Esophagus squamous epithelium (tissue), 5 donors: ENCODE measurements at places on chromosomes 16 and 17.

- DNase-seq = no peak
Observed at GRCh38 chr17:37083456-37083855, 134.7 kb downstream of the AATF start.

DNA sequence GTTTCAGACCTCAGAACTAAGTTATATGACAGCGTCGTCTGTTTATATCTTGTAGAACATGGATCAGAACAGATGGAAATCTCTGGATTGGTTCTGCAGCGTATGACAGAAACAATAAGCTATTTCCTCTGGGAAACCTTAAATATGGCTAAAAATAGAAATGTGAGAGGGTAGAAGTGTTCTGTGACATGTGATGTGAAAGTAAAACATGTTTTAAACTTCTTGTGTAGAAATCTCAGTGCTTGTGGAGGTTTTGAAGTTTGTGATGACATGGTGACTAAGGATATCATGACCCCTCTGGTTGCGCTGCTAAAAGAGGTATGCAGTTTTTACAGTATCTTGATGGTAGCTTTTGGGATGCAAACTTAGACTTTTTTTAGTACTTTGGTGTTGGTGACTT is 2.8 kb downstream of the HEATR3 start:
- no peak for DNase-seq

DNA sequence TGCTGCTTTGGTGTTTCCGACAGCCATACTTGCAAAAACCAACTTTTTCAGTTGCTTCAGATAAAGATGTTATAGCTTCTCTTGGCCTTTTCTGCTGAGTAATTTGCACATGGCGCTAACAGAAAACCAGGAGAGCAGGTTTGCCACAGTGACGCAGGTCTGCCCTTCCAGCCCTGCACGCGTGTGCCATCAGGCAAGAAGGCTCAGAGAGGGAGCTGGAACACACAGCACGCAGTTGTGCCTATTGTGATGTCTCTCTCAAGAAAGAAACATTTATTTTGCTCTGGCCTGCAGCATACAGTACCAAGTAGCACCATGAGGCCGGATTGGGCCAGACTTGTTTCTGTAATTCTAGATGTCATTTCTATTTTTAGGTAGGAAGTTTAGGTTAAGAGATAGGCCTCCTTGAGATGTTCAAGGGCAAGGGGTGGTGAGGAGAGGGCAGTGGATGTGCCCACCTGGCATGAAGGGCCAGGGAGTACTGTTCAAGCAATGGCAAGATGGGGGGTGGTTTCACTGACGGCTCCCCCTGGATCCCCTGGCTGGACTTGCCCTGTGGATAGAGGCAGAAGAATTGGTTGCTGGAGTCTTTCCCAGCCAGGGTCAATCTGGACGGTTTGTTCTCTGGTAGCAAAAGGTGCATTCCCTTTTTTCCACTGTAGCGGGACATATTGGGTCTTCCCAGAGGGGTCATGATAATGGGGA is 1.9 kb downstream of the CBX2 start:
- DNase-seq = no peak

- DNase-seq = no peak
Observed at GRCh38 chr16:87816507-87817100, 50.8 kb upstream of the KLHDC4 start.

GRCh38 chr16:47408491-47408890 is 52.4 kb downstream of the ITFG1 start:
- no peak for DNase-seq

DNA sequence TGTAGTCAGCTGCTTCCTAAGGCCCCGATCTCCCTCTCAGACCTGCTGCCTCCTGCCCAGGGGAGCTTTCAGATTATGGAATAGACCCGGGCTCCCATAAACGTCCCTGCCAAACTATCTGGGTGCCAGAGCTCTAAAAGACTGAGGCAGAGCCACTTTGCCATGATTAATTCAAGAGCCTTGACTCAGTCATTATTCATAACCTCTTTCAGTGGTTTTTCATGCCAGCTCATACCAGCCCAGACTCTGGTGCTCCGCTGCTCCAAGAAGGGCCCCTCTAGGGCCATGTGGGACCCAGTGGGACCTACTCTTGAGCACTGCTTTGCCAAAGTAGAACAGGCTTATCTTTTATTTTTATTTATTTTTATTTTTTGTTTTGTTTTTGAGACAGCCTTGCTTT is 23.9 kb downstream of the DNAI2 start:
- no peak for DNase-seq

DNA sequence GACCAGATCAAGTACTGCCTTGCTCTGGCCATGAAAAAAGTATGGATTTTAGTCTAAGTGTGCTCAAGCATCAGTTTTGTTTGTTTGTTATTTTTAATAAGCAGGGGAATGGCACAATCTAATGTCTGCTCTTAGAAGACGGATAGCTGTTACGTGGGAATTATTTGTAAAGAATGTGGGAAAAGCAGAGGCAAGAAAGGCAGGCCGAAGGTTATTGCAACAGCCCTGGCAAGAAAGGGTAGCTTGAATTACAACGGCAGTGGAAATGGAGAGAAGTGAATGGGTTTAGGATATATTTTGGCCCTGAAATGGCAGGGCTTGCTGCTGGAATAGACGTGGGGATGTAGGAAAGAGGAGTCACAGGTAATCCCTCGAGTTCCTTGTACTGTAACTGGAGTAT is 987 bp upstream of the HASPIN start:
- DNase-seq = no peak

DNA sequence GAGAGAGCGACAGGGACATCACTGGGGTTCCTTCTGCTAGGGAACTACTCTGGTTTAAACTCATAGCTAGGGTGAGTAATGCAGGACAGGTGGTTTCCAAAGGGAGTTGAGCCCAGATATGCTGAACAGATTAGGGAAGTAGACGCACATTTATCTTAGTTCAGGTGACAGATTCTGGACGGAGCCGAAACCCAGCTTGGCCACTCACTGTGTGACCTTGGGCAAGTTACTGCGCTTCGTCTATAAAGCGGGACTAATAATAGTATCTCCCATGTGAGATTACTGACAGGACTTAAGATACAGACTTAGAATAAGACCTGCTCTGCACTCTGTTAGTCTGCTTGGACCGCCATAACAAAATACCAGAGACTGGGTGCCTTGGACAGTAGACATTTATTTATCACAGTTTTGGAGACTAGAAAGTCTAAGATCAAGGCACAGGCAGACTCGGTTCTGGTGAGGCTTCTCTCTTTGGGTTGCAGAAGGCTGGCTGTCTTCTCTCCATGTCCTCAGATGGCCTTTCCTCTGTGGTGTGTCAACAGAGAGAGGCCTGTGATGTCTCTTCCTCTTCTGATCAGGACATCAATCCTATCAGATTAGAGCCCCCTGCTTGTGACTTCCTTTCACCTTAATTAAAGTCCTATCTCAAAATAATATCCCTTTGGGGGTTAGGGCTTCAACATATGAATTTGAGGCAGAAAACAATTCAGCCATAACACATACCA is 12.1 kb downstream of the SCNN1G start:
- DNase-seq = no peak

- DNase-seq = no peak
Observed at GRCh38 chr16:22385196-22385595, 10.8 kb upstream of the CDR2 start.

DNA sequence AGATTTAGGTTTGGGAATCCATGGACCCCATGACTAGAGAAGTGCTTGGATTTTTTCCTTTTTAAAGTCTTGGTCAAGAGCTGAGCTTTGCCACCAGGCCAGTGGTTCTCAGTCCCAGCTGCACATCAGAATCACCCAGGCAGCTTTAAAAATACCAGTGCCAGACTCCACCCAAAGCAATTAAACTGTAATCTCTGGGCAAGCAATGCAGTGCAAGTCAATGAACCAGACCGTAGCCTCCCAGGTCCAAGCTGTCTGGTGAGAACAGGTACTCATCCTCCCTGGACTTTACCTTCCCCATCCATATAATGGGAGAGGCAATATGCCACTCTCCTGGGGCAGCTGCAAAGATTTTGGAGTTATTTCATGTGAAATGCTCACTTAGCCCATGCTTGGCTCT is 223.1 kb upstream of the CDH5 start:
- DNase-seq = no peak

GRCh38 chr17:81050645-81051625 is 16.0 kb downstream of the BAIAP2 start:
- DNase-seq = no peak

DNA sequence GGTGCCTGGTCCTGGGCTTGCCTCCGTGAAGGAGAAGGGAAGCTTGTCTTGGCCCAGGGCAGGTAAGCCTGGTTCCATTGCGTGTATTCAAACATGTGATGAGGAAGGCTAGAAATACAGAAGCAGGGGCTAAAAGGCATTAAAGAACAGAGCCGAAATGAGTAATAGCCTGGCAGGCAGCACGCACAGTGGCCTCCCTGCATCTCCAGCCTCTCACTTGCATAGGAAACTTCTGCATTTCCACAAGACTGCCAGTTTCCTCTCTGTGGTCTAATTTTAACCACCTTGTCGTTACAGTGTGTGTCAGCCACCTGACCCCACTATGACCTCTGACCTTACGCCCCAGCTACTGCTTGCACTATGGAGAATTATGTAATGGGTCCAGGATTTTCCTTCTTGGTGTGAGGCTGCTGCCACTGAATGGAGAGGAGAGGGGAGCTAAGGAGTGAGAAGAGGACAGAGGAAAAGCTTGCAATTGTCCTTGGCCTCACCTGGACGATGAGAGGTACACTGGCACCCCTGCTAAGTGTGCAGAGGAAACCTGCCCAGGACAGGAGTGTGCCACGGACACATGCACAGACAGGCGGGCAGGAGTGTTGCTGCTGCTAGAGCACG is 32.8 kb downstream of the HIC1 start:
- DNase-seq = no peak

DNA sequence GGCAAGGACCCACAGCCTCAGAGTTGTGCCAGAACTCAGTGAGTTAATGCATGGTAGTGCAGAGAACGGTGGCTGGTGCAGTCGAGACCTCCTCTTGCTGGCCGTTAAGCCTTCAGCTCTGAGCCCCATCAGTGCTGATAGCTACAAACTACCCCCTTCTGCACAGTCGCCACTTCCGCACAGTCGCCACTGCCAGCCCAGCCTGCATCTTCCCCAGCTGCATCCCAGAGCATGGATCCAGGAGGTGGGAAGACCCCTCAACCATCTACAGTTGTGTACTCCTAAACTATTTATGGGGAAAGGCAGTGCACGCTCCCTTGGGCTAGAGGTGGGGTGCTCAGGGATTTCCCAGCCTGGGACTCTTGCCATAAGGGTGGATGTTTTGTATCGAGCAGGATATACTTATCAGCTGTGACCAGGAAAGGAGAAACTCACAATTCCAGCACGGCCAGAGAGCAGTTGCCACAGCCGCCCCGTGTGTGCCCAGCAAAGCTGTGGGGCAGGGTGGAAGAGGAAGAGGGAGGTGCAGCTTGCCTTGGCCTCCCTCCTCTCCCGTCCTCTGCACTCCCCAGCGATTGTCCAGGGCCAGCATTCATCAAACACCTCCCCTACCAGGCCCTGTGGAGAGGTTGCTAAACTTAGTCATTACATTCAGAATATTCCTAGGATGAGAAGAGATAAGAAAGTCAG is 49.5 kb upstream of the CMIP start:
- DNase-seq = no peak

- DNase-seq = no peak
Observed at GRCh38 chr16:58037365-58038057, 12.0 kb downstream of the MMP15 start.

DNA sequence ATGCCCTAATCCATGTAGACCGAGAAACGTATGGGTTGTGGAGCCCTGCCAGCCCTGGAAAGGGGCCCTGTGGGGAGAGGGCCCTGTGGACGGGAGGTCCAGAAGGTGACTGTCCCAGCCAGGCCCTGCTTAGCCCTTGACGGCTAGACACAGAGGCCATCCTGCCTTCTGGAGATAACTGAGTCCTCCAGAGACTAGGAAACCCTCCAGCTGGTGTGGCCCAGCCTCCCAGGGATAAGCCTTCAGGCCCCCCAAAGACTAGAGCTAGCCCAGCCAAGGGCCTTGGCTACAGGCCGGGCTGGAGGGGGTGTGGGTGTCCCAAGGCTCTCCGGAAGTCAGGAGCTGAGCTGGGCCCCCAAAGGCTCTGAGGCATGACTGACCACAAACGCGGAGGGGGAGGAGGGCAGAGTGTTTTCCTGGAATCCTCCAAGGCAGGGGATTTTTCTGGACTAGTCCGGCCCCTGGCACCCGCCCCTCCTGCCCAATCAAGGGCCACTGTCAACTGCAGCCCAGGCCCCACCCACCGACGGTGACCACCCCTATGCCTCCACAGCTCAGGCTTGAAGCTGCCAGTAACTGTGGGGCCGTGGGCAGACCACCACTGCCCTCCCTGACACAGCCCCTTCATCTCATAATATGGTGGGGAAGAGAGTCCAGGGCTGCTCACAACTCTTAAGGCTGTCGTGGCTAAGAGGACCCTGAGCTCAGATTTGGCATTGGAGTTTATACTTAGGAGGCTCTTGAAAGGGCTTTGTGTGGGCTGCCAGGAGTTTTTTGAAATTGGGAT is 885 bp upstream of the VASN start:
- no peak for DNase-seq

- DNase-seq = no peak
Observed at GRCh38 chr17:32298298-32298697, 32.7 kb downstream of the RHBDL3 start.

GRCh38 chr16:86222547-86222946 is 287.8 kb upstream of the FOXF1 start:
- DNase-seq = no peak

DNA sequence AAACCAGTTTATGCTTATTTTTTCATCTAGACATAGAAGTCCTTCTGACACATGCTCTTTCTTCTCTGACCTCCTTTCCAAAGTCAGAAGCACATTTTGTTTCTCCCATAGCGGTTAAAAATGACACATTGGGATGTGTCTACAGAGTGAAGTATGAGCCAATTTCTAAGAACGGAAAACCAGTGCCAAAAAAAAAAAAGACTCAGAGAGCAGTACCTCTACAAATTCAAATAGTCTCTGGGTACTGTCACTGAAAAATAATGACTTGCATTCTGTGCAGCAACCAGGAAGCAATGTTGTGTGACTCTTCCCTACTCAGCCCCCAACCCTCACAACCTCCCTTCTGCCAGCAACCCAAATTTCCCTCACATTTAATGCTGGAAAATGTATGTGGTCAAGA is 145.5 kb upstream of the PMFBP1 start:
- no peak for DNase-seq

GRCh38 chr17:81228834-81229665 is 6.3 kb upstream of the CEP131 start:
- DNase-seq = no peak

DNA sequence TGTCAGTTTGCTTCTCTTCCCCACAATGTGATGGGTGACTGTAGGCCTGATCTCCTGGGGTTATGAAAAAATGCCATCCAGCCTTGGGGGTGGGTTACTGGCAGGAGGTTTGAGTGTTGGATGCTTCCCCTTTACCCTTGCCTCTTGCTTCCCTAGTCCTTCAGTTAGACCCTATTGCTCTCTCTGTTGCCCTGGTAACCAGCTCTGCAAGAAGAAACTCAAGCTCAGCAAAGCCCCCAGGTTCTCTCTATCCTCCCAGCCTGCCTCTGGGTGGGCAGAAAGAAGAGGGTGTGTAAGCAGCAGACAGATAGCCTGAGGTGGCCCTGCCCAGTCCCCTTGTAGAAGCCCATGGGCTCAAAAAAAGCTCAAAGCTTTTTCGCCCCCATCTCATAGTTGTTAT is 2.8 kb upstream of the RAPGEFL1 start:
- no peak for DNase-seq
